Renal cortical epithelial cell (primary cell): ENCODE measurements at places on chromosomes 1 and 21.

- no peak for DNase-seq
Observed at GRCh38 chr1:219412772-219413171, 200.1 kb downstream of the ZC3H11B start.

DNA sequence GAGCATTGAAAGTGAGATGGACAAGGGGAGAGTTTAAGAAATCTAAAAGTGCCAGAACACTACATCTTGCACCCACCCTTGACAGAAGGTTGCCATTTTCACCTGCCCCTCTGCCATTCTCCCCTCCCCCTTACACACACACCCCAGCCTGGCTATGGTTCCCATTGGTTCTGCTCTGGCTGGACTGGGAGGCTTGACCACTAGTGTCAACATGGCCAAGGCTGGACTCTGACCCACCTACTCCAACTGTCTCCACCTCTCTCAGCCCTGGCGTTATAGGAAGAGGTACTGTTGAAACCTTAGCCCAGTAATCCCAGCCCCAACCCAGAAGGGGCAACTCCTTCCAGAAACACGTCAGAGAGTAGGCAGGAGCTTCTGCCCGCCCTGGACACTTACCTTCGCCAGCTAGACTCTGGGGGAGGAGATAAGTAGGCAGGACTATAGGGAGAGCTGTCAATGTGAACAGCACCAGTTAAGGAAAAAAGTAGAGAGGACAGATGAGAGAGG lies 4.5 kb downstream of the CRTC2 start:
- no peak for DNase-seq

- DNase-seq, result no peak
Observed at GRCh38 chr21:39774227-39774626, 29.2 kb downstream of the IGSF5 start.

- DNase-seq, result no peak
Observed at GRCh38 chr1:43038232-43038935, 79.7 kb upstream of the SLC2A1 start.
